Left renal pelvis (tissue), 4 donors: ENCODE measurements at places on chromosomes 16 and 17. TPM values are rescaled to one million over a fixed set of nuclear protein-coding genes. Genes with fewer than 3 reads are reported as not detected.

The HEATR3 gene
- polyA plus RNA-seq = 17.2 TPM

The ADGRG1 gene
- polyA plus RNA-seq = 87.7 TPM

The CPNE7 gene
- 2.9 TPM for polyA plus RNA-seq

The SLC4A1 gene
- 60.4 TPM for polyA plus RNA-seq

The RUNDC3A gene
- polyA plus RNA-seq = 1.7 TPM

The PPL gene
- polyA plus RNA-seq = 3.7 TPM

The TEKT1 gene
- polyA plus RNA-seq = 0.34 TPM

The MYL4 gene
- 19.0 TPM for polyA plus RNA-seq

The NPIPA8 gene
- polyA plus RNA-seq = 98.7 TPM

The ITGAX gene
- 0.53 TPM for polyA plus RNA-seq

The MYCBPAP gene
- polyA plus RNA-seq = 1.4 TPM

The FKBP10 gene
- 260 TPM for polyA plus RNA-seq

The CENPN gene
- polyA plus RNA-seq = 22.7 TPM

The PLSCR3 gene
- polyA plus RNA-seq = 47.4 TPM

The MYLK3 gene
- polyA plus RNA-seq = 0.14 TPM

The PRAC1 gene
- not detected for polyA plus RNA-seq

The IL17C gene
- not detected for polyA plus RNA-seq

The ANKS3 gene
- 23.3 TPM for polyA plus RNA-seq

The CNGB1 gene
- polyA plus RNA-seq = not detected

The MT1F gene
- polyA plus RNA-seq = 4.9 TPM

The MYH2 gene
- polyA plus RNA-seq = 0.15 TPM

The CX3CL1 gene
- polyA plus RNA-seq = 12.6 TPM

The EVI2B gene
- 2.5 TPM for polyA plus RNA-seq

The C16orf46 gene
- polyA plus RNA-seq = 0.71 TPM

The KRTAP9-2 gene
- not detected for polyA plus RNA-seq
